ENCODE measurements at places on chromosomes 11 and 22.

GRCh38 chr11:46039990-46040389, 81.3 kb downstream of the PHF21A start:
- DNase-seq: no peak

DNA sequence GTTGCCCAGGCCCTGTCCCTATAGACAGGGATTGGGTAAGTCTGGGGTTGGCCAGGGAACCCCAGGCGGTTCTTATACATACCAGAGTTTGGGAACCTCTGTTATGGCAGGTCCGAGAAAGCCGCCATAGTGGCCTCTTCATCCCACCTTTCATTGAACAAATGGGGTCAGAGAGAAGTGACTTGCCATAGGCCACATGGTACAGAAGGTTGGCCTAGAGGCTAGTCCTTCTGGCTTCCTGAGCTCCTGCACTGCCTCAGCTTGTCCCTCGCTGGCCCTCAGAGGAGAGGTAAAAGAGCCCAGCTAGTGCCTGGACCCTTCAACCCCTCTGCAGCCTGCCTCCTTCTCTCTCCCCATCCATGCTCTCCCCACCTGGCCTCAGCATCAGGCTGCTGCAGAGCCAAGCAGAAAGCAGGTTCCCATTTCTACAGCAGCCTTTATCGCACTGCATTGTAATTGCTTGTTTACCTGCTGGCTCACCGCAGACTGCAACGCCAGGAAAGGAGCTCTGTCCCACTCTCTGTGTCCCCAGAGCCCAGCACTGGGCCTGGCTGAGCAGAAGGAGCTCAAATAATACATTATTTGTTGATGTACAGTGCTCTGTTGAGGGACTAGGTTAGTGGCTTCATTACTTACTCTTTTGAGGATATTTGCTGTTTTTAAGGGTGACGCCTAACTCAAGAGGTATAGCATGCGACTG, 103.6 kb downstream of the TRIM29 start:
- no peak for DNase-seq

DNA sequence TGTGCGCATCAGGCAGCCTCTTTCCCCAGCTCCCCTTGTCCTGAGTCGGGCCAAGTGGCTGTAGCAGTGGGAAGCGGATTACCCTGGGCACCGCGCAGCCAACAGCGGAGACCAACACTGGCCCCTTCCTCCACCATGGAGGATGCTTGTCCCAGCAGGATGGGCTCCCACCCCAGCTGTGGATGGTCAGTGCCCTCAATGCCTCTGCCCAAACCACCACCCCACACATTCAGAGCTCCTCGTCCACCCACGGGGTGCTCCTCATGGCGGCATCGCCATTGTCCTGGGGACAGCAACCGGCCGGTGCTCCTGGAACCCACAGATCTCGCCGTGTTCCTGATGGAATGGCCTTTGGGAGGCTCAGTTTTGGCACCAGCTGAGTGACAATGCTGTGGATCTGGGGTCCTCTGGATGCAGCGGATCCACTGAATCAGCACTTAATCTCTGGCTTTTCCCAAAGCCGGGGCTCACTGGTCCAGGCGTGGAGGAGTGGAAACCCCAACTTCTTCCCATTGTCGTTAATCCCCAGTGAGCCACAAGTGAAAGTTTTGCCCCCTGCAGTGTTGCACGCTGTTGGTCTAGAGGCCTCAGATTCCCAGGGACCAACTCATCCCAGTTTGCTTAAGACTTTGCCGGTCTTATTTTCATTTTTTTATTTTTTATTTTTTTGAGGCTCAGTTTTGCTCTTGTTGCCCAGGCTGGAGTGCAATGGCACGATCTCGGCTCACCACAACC, 4.1 kb upstream of the B4GALNT4 start:
- no peak for DNase-seq

GRCh38 chr22:39428597-39429071, 28.2 kb upstream of the MGAT3 start:
- DNase-seq: no peak

All from NCI-H526 treated with DMSO at 0.1 percent for 48 hours (cell line).